ENCODE measurements at places on chromosomes 4 and X. TPM values are rescaled to one million over a fixed set of nuclear protein-coding genes. Genes with fewer than 3 reads are reported as not detected.
A peak's percentile ranks its signal among the peaks of the same experiment; 100 is the strongest.

FAM241A gene
- 5.7 TPM for polyA plus RNA-seq

DNA sequence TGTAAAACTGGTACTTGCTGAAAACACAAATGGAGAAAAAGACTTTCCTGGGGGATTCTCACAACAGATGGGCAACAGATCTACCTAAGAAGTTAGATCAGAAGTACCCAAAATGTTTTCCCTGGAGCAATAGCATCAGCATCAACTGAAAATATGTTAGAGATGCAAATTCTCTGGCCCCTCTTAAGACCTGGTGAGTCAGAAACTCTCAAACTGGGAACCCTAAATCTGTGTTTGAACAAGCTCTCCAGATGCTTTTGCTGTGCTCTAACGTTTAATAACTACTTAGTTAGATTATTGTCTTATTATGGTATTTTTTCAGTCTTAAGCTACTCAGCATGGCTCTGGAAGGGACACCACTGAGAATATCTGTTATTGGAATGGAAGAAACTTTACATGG lies 55.2 kb upstream of the TRPC3 start:
- DNase-seq, result no peak

DNA sequence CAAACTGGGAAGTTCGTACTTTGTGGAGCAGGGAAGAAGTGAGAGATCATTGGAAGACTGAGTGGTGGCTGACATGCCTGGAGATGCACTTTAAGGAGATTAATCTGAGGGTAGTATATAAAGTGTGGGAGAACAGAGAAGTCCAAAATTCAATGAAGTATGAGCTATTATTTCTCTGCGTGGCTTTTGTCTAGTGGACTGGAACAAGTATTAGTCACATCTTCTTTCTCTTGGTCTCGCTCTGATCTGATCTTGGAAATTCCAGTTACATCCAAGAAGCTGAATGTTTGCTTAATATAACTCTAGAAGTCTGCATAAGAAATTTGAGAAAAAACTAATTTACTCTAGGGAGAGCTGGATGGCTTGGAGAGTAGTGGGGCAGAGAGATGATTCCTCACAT lies 64.8 kb upstream of the NR0B1 start:
- DNase-seq, result no peak

DNA sequence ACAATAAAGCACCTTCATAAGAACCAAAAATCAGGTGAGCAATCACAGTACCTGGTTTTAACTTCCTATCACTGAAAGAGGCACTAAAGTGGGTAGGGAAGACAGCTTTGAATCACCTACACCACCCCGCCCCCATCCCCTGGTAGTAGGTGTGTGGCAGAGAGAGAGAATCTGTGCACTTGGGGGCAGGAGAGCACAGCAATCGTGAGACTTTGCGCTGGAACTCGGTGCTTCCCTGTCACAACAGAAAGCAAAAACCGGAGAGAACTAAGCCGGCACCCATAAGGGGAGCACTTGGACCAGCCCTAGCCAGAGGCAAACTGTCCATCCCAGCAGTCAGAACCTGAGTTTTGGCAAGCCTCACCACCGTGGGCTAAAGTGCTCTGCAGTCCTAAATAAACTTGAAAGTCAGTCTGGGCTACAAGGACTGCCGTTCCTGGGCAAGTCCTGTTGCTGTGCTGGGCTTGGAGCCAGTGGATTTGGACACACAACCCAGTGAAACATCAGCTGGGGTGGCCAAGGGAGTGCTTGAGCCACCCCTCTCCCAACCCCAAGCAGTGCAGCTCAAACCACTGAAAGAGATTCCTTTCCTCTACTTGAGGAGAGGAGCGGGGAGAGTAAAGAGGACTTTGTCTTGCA lies 32.1 kb downstream of the NDUFB11 start:
- peak; percentile 13 for DNase-seq

DNA sequence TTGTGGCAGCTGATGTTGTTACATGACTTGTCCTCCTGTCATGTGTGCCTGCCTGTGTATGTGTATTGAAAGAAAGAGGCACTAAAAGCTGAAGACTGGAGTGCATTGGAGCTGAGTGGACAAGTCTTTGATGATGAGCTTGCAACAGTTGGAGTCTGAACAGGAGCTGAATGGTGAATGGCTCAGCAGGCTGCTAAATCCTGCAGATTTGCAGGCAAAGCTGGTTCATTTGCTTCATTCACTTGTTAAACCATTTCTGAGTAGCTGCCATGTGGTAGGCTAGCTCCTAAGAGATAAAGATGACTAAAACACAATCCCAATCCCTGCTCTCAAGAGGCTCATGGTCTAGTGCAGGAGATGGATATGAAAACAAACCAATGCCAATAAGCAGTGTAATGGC lies 217.3 kb downstream of the CHRDL1 start:
- no peak for DNase-seq

GRCh38 chr4:99722725-99723124 lies 65.1 kb upstream of the C4orf54 start:
- DNase-seq, result no peak

GRCh38 chr4:109887071-109887470 lies 25.6 kb upstream of the EGF start:
- no peak for DNase-seq

DNA sequence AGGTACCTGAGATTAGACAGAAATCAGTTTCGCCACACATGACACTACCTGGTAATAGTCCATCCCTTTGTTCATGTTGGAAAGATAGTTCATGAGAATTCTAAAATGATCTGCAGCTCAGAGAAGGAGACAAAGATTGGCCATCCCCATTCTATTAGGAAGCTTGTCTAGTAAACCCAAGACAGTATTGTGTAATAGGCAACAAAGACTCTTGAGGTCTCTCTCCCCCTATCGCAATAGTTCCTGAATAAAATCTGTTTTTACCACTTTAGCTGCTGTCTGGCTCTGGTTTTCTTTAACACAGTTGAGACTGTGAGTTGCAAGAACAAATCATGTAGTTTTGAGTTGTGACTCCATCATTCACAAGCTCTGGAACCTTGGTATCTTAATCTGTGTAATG lies 14.8 kb upstream of the BBS7 start:
- no peak for DNase-seq

DNA sequence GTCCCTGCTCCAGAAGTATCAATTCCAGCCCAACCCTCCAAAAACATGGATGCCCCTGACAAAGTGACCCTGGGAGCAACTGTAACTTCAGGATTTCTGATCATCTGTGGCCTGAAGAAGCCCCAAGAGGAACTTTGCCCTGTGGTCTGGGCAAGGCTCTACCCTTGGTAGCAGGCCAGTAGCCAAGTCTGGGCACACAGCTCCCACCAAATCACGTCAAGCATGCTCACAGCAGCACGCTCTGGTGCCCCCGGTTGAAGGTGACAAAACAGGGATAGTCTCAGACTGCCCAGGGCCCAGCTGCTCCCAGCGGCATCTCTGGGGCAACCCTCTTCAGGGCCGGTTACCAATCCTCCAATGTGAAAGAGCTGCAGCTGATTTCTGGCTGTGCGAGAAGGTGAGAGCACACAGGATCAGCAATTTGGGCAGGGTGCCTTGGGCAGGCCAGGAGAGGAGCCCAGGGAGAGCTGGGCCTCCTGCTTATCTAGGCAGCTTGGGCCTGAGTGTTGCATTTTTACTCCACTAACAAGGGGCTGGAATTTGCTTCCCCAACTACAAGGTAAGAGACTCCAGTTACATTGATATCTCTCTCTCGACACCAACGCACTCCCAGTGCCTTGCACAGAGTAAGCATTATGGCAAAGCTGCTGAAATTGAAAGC lies 418.1 kb downstream of the BCOR start:
- no peak for DNase-seq

Data from testis (tissue), 5 donors.